ENCODE measurements at places on chromosomes 12 and 14. TPM values are rescaled to one million over a fixed set of nuclear protein-coding genes. Genes with fewer than 3 reads are reported as not detected.
A peak's percentile ranks its signal among the peaks of the same experiment; 100 is the strongest.

The RNASE1 gene
- total RNA-seq: not detected

The CCDC196 gene
- not detected for total RNA-seq

The BDKRB2 gene
- 0.89 TPM for total RNA-seq

The SMCO2 gene
- total RNA-seq: 0.58 TPM

The OR4E2 gene
- total RNA-seq: not detected

The NUAK1 gene
- total RNA-seq: 38.2 TPM

The SIX6 gene
- total RNA-seq: not detected

The NGB gene
- not detected for total RNA-seq

The NDUFB1 gene
- 234 TPM for total RNA-seq

The ERP29 gene
- total RNA-seq: 86.4 TPM

The B4GALNT1 gene
- total RNA-seq: 0.48 TPM

DNA sequence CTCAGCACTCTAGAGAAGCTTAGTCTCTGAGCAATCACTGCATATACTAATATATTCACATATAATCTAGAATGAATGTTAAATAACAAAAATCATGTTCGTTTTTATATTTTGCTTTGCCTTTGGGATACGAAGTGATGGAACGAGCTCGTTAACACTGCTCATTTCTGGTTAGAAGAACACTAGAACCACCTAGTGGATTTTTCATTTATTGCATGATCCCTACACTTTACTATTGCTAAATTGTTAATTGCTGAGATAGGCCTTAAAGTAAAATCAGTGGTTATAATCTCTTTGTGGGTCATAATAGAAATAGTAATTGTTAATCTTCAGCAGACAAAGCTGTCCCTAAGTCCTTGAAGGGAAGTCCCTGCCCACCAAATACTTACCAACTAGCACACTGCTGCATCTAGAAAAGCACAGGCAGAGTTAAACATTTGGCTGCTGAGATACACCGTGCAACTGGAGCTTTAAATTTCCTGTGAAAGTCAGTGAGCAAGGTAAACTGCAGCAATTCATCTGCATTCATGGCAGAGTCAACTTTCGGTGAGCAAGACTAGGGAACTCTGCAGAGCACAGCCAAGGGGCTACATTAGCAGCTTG lies 353.7 kb downstream of the APAF1 start:
- no peak for DNase-seq

DNA sequence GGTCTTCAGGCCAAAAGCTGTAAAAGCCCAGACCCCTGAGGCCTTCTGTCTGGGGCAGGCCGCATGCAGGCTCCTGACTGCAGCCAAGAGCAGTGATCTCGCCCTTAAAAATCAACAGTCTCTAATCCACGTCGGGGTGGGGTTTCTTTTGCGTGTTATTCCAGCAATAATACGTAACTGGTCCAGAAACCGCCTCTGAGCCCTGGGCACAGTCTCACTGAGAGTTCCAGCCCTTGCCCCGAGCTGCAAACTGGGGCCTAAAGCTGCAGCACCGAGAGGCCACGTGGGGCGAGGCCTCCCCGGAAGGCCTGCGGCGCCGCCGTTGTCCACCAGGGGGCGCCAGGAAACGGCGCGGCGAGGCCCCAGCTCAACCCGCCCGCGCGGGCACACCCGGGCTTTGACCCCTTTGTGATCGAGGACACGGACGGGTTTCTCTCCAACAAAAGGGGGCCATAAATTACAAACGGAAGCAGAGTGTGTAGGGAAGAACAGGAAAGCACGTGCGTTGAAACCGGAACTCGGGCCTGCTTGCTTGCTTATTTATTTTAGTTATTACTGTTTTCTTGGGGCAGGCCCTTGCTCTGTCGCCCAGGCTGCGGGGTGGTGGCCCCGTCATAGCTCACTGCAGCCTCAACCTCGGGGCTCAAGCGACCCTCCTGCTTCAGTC lies 87.2 kb downstream of the NINJ2 start:
- no peak for DNase-seq

DNA sequence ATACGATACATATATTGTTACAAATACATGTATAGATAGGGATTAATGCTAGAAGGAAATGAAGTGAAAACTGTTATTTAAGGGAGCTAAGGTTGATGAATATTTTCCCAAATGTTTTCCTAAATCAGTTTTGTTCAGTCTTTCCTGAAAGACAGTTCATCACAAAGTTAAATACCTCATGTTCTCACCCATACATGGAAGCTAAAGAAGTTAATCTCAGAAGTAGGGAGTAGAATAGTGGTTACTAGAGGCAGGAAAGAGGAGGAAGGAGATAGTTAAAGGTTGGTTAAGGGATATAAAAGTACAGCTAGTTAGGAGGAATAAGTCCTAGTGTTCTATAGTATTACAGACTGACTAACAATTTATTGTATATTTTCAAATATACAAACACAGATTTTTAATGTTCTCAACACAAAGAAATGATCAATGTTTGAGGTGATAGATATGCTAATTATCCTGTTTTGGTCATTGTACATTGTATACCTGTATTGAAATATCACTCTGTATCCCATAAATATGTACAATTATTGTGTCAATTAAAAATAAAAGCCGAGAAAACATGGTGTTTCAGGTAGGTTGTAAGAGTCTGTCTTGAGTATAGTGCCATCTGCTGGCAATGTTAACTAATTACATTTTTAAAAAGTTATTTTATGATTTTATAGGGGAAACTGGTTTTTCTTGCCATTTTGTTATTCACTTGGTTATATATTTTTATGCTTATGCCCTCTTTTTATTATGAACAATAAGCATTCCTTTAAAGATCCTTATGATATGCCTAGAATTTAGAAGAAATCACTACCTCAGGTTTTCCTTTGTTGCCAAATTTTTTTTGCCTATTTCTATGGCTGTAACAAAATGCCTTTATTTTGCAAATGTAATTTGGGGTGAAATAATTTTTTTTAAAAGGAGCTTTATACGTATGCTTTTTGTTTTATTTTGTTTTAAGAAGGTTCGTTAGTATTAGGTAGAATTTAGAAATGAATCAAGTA lies 26.9 kb downstream of the ZDHHC17 start:
- DNase-seq: no peak

DNA sequence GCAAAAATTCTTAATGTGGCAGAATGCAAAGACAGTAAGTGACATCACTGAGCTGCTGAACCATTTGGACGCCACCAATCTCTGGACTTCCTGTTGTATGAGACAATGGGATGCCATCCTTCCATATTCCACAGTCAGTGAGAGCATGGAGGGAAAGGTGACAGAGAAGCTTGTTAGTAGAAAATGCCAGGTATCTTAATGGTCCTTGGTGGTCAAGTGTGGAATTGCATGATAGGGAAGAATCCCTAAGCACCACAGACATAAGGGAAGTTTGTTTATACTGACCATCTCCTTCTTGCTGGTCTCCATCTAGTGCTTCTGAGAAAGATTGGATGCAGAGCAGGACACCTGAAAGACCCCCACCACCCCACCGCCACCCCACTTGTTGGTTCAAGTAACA lies 1410.0 kb upstream of the TMEM132C start:
- DNase-seq: no peak

DNA sequence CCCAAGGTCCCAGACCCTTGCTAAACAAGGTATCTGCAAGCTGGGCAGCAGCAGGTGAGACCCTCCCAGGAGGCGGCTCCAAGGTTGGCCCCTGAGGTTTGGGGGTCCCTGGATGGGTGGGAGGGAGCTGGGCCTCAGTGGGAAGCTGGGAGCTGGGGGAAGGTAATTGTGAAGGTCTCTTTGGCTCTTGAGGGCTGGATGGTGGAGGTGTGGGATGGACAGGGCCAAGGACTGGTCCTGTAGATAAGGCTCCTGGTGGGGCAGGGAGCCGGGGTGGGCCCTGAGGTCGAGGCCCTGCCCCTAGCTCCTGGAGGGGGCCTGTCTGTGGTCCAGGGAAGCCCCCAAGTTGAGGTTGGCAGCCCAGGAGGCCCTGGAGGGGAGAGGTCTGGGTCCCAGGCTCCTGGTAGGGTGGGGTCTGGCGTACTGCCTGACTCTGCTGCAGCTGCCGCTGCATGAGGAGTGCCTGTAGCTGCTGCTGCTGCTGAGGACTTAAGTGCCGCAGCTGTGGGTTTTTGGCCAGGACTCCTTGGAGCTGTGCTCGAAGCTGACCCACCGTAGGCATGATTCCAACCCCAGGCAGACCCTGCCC lies 13.1 kb upstream of the PRKAG1 start:
- no peak for DNase-seq

GRCh38 chr12:94062796-94063635 lies 85.4 kb upstream of the PLXNC1 start:
- DNase-seq: no peak

- no peak for DNase-seq
Observed at GRCh38 chr14:100299238-100299560, 7.0 kb downstream of the SLC25A29 start.

DNA sequence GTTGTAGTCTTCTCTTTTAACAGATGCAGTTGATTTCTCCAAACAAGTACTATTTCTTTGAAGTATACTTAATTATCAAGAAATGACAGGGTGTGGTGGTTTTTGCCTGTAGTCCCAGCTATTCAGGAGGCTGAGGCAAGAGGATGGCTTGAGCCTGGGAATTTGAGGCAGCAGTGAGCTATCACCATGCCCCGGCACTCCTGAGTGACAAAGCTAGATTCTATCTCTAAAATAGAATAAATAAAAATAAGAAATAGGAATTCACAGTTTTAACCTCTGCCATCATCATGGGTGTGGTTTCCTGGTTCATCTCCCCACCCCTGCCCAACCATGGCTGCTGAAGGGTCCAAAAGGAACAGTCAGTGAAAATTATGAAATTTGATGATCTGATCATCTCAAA lies 290.2 kb upstream of the FLRT2 start:
- no peak for DNase-seq

DNA sequence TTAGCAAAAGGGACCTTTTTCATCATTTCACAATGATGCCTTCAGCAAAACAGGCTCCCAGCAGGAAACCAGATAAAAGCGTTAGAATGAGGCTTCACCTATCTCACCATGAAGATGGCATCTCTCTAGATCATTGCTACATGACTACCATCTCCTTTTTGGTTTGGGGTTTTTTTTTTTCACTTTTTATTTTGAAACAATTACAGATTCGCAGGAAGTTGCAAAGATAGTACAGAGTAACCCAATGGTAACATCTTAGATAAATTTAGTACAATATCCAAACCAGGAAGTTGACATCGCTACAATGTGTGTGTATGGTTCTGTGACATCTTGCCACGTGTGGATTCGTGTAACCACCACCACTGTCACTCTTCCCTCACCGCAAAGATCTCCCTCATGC lies 22.3 kb upstream of the PWP1 start:
- no peak for DNase-seq

DNA sequence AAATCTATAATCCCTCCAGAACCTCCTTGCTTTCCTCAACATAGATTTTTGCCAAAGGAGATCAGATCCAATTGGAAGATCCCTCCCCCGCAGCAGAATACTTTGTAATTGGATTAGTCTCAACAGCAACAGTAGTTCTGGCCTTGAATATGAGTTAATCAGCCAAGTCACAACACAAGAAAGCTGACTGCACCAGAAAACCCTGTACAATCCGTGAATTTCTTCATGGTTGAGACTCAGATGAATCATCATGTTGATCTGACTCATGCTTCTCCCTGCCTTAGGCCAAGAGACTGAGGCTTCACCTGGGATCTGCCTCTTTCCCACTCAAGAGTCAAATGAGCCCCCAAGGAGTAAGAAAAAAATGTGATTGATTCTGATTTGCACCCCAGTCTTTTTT lies 3.0 kb upstream of the METTL17 start:
- DNase-seq: peak; percentile 92

DNA sequence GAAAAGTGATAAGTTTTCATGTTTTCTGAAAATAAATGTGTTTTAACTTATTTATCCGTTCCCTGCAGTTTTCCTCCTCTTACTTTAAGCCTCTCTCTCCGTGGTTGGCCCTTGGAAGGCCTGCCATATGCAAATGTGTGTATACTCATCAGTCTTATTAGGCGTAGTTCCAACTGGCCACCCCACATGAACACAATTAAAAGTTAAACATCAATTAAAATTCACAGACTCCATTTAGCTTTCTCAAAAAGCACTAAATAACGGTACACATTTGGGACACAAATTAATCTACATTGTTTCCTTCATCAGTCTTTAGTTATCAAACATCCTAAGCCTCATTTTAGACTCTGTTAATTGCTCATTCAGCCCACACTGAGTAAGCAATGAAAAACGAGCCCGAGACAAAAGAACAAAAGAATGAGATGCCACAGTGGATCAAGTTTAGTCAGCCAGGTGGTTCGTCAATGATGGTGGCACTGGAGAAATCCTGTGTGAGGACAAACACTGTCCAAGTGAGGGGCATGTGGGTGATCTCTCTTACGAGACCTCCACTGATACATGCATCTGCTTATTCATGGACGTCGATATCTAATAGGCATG lies 76.0 kb upstream of the TMCC3 start:
- DNase-seq: no peak

DNA sequence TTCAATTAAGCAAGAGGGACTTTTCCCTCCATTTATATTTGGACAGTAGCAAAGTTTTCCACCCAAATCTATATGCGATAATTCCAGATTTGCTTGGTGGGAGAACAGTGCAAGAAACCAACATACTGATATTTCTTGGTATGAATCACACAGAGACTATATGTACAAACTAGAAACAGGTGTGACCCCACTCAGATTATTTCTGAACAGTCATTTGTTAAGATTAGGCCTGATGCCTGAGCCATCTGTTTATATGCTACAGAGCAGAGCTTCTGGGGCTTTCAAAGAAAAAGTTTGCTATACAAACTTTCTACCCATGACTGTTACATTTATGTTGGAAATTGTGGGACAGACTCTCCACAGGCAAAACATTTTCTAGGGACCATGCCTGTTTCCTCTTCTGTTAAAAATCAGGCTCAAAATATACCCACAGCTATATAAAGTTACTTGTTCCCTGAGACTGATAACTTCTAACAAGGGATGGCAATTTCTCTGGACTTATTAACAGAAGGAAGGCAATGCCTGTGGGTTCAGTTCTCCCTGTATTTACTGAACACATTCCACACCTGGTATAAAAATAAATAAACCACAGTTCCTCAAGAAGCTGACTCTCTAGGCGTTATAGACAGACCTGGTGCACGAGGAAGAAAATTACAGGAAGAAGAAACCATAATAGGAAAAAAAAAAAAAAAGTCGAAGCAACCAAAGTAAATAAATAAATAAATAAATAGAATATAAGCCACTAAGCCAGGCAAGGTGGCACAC lies 8.0 kb downstream of the PTPN21 start:
- no peak for DNase-seq

GRCh38 chr12:113048716-113049127 lies 7.8 kb upstream of the DTX1 start:
- peak; percentile 7 for DNase-seq

DNA sequence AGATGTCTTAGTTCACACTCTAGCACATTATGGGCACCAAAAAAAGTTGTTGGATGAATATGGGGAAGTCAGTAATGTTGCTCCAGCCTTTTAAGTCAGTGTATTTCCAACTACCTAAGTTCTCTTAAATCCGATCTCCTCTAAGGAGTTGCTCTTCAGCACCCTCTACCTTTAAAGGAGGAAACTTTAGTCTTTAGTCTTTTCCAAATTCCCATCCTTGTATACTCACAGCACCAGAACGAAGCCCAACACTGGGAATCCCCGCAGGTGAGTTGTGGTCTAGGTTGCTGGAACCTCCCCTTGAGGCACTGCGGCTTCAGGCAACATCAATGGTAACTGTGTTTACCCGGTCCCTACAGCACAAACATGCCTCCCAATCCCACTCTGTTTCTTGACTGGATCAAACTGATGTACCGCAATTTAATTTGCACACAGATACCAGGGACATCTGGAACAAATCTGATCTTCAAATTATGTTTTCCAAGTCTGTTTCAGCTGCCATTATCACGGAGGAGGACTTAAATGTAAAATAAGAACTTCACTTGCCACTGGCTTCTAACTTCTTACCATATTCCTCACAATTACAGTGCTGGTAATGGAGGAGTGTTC lies 179.0 kb downstream of the FOXN3 start:
- no peak for DNase-seq

GRCh38 chr14:85420278-85420677 lies 109.7 kb upstream of the FLRT2 start:
- DNase-seq: no peak
